ENCODE measurements at places on chromosomes 12 and 14.

DNA sequence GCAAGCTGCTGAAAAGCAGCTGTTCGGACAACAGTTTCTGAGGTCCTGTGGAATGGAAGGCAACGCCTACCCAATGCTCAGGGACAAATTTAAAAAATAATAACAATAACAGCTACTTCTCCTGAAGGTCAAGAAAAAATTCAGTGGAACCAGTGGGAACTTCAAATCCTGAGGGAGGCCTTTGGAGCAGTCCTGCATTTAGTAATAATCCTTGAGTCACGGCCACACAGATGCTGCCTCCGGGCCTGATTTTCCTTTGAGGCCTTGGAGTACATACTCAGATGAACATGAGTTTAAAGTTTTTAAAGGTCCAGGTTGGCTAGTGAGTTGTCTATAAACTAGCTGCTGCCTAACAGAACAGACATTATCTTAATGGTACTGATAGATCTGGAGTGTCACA, 268.0 kb downstream of the MSRB3 start:
- H3K36me3 ChIP-seq, result peaks cover 1% of the 10 kb centered on the region
- H3K4me3 ChIP-seq, result no peak overlapping the region
- DNase-seq, result no peak
- no peaks in the 10 kb centered on the region for H3K27me3 ChIP-seq
- no peaks in the 10 kb centered on the region for H3K4me1 ChIP-seq

GRCh38 chr12:3777206-3777809, 24.4 kb upstream of the CRACR2A start:
- H3K27ac ChIP-seq, result no peak overlapping the region
- no peaks in the 10 kb centered on the region for H3K4me1 ChIP-seq
- no peak overlapping the region for H3K4me3 ChIP-seq
- H3K36me3 ChIP-seq, result no peaks in the 10 kb centered on the region
- H3K27me3 ChIP-seq, result no peaks in the 10 kb centered on the region

DNA sequence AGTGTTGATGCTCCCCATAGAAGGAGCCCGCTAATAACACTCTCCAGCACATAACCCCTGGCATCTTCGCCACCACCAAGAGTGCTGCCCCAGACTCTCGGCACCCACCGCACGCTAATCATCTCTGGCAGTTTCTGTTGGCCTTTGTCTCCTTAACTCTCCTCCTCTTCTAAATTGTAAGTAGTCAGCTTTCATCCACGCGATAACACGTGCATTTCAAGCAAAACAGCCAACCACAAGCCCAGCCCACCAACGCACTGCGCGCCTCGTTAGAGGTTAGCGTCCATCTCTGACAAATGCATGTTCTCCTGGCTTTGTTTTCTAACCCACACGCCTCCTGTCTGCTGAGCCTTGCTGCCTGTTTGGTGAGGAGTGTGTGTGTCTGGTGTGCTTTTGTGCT, 61.1 kb upstream of the RIN3 start:
- H3K4me3 ChIP-seq, result no peak overlapping the region
- no peaks in the 10 kb centered on the region for H3K27me3 ChIP-seq

GRCh38 chr12:10368206-10369171, 21.4 kb downstream of the KLRK1 start:
- no peak for DNase-seq
- peaks cover 68% of the 10 kb centered on the region for H3K4me1 ChIP-seq
- H3K36me3 ChIP-seq, result peaks cover 55% of the 10 kb centered on the region
- H3K4me3 ChIP-seq, result peak overlapping the region; percentile 57
- peak overlapping the region; percentile 96 for H3K27ac ChIP-seq

DNA sequence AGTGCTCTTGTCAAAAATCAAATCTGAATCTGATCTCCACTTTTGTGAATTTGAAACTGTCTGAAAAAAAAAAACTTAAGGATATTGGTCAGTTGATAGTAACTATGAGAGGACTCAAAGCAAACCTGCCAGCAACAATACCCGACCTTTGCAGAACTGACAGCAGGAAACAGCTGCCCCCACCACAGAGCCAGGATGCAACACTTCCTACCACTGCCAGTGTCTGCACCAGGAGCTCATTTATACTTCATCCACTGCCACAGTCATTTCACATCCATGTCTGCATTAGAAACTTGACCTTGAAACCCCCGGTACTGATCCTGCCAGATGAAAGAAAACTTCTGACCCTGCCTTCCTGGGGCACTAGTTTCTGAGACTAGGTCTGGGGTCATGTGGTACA, 27.4 kb upstream of the RXYLT1 start:
- H3K4me3 ChIP-seq, result no peak overlapping the region
- no peaks in the 10 kb centered on the region for H3K36me3 ChIP-seq
- H3K27me3 ChIP-seq, result peaks cover 41% of the 10 kb centered on the region
- DNase-seq, result no peak
- H3K27ac ChIP-seq, result no peak overlapping the region

GRCh38 chr14:22200977-22201605, 387.9 kb downstream of the DAD1 start:
- DNase-seq, result no peak
- H3K4me1 ChIP-seq, result no peaks in the 10 kb centered on the region
- H3K27ac ChIP-seq, result no peak overlapping the region
- no peaks in the 10 kb centered on the region for H3K36me3 ChIP-seq

DNA sequence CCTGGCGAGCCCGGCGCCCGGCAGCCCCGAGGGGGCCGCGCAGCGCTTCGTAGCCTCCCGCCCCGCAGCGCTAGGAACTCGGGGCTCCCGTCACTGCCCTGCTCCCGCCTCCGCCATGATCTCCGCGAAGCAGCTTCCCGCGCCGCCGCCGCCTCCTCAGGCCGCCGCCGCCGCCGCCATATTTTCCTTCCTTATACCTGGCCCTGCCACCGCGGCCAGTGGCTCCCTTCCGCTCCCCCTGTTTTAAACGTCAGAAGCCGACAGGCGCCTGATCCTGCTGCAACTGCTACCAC, 286 bp downstream of the PPP4R3A start:
- H3K27me3 ChIP-seq, result no peaks in the 10 kb centered on the region
- H3K4me1 ChIP-seq, result peaks cover 32% of the 10 kb centered on the region
- peak overlapping the region; percentile 100 for H3K27ac ChIP-seq
- DNase-seq, result no peak
- H3K4me3 ChIP-seq, result peak overlapping the region; percentile 99

DNA sequence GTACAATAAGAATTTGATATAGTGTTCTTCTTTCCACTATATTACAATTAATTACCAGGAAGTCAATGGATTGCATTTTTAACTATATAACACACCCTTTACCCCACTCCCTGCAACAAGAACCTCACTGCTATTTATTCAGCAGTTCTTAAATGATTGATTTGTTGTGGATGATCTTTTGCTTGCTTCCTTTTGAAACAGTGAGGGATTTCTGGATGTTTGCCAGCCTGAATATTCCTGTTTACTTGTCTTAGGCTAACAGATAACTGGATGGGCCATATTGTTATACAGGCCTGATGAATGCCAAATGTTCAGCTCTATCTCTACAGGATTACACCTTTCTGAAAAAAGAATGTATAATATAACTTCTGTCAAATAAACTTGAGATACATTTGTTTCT, 497.6 kb downstream of the APAF1 start:
- no peak for DNase-seq
- no peak overlapping the region for H3K4me3 ChIP-seq
- no peaks in the 10 kb centered on the region for H3K27me3 ChIP-seq
- peaks cover 2% of the 10 kb centered on the region for H3K36me3 ChIP-seq
- H3K4me1 ChIP-seq, result no peaks in the 10 kb centered on the region

DNA sequence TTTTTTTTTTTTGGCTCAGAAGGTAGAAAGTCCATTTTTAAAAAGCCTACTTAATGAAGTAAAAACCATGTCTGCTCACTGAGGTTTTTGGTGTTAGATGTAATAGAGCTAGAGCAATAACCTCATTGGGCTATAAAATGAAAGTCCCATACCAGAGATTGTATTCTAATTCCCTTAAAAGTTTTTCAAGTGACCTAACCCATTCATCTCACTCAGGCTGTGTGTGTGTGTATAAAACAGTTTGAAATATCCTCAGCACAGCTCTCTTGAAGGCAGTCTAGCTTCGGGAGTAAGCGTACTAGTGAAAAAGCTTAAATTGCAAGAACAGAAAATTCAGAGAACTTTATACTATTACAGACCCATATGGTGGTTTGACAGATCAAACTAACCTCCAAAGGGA, 313.8 kb downstream of the CEP128 start:
- H3K27me3 ChIP-seq, result no peaks in the 10 kb centered on the region
- no peak overlapping the region for H3K4me3 ChIP-seq
- no peak for DNase-seq
- H3K4me1 ChIP-seq, result no peaks in the 10 kb centered on the region

GRCh38 chr14:45492876-45493275, 239.9 kb upstream of the MIS18BP1 start:
- H3K4me3 ChIP-seq, result no peak overlapping the region
- no peak overlapping the region for H3K27ac ChIP-seq
- H3K27me3 ChIP-seq, result no peaks in the 10 kb centered on the region
- DNase-seq, result no peak
- no peaks in the 10 kb centered on the region for H3K36me3 ChIP-seq
- H3K4me1 ChIP-seq, result no peaks in the 10 kb centered on the region

GRCh38 chr12:95548056-95548538, 3.2 kb downstream of the USP44 start:
- DNase-seq, result no peak
- peaks cover 2% of the 10 kb centered on the region for H3K36me3 ChIP-seq
- peaks cover 12% of the 10 kb centered on the region for H3K4me1 ChIP-seq
- peak overlapping the region; percentile 77 for H3K4me3 ChIP-seq
- peaks cover 56% of the 10 kb centered on the region for H3K27me3 ChIP-seq

DNA sequence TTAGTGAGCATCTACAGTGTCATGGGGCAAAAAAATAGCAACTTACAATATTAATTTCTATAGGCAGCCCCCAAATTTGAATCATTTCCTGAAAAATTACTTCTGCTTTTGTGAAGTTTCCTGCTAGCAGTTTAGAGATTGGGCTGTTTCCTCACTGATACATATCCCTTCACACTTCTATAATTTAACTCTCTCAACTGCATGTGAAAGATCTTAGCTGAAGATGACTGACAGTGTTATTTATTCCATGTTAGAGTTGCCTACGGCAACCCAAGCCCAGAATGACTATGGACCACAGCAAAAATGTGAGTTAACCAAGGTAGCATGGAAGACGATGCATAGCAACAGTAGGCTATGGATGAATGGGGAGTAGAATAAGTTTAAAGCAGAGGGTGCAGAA, at the start of gene KLRG1:
KLRG1 (plus strand) TSS at position 134 of the 400 bp plus-strand sequence; CDS start at position 224, 90 bp downstream.
- no peaks in the 10 kb centered on the region for H3K27me3 ChIP-seq
- peak; percentile 24 for DNase-seq
- peak within 1 kb of the TSS; percentile 87 for H3K27ac ChIP-seq
- peak within 1 kb of the TSS; percentile 88 for H3K4me3 ChIP-seq

DNA sequence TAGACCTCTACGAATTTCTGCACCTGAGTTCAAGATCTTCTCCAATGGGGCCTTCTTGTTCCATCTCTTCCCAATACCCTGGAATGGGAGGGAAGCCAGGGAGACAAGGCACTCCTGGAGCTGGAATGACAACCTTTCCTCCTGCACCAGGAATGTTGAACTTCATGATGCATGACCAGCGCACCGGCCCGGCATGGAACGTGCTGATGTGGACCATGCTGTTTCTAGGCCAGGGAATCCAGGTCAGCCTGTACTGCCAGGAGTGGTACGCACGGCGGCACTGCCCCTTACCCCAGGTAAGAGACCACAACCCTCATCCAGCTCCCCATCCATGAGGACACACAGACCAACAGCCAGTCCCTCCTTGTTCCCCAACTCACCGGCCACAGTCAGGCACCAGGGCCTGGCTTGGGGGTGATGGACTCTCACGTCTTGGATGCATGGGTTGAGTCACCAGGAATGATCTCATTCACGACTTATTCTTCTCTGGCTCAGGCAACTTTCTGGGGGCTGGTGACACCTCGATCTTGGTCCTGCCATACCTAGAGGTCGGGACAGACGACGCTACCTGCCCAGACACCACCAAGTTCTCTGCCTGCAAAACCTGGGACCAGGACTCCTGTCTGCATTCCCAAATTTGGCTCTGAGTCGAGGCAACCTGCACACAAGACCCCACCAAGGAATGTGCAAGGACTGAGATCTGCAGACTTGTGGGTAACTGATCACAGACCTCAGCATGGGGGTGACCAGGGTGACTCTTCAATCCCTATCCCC, 20.5 kb downstream of the SOAT2 start:
- no peaks in the 10 kb centered on the region for H3K4me1 ChIP-seq
- no peak overlapping the region for H3K27ac ChIP-seq

DNA sequence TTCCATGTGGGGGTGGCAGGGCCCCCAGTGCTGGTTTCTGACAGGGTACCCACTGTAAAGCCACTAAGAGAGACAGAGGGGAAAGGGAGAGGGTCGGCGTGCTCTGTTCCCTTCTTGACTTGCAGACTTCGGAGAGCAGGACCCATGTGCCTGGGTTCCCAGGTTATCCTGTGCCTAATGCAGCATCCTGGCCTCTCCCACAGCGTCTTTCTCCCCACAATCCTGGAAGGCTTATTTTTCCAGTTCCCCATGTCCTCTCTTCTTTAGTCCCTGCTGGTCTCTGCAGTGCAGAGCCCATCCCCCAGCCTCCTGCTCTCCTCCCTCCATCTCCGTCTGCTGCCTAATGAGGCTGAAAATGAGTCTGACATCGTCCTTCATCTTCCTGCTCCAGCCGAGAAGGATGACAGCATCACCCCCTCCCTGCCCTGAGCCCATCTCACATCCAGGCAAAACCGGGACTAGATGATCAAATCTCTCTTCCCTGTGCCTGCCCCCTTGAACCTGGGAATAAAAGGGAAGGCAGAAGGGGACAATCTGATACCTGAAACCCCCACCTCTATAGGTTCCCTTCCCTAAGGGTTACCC, 15.1 kb downstream of the CALCOCO1 start:
- H3K4me1 ChIP-seq, result no peaks in the 10 kb centered on the region
- no peak overlapping the region for H3K4me3 ChIP-seq
- H3K36me3 ChIP-seq, result peaks cover 20% of the 10 kb centered on the region
- peak overlapping the region; percentile 44 for H3K27ac ChIP-seq

DNA sequence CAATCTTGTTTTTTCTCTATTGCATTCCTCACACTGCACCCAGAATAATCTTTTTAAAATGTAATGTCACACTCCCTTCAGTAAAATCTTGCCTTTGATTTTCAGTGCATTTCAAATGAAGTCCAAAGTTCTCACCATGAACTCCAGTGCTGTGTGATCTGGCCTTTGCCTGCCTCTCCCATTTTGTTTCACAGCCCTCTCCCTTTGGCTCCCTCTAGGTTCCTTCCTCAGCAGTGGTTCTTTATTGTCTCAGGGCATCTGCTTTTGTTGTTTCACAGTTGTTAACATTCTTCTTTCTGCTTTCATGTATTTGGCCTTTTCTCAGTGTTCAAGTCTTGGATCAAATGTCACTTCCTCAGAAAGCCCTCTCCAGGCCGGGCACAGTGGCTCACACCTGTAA, 84.5 kb upstream of the AMN1 start:
- no peak overlapping the region for H3K27ac ChIP-seq
- peaks cover 18% of the 10 kb centered on the region for H3K4me1 ChIP-seq
- no peaks in the 10 kb centered on the region for H3K27me3 ChIP-seq
- no peak overlapping the region for H3K4me3 ChIP-seq
- H3K36me3 ChIP-seq, result no peaks in the 10 kb centered on the region
- no peak for DNase-seq

GRCh38 chr12:93634416-93634815, 42.8 kb upstream of the CRADD start:
- peaks cover 40% of the 10 kb centered on the region for H3K27me3 ChIP-seq
- H3K4me1 ChIP-seq, result no peaks in the 10 kb centered on the region
- no peak overlapping the region for H3K27ac ChIP-seq
- H3K36me3 ChIP-seq, result no peaks in the 10 kb centered on the region
- no peak for DNase-seq

- H3K27ac ChIP-seq, result no peak overlapping the region
- H3K4me3 ChIP-seq, result no peak overlapping the region
- H3K36me3 ChIP-seq, result no peaks in the 10 kb centered on the region
- H3K4me1 ChIP-seq, result no peaks in the 10 kb centered on the region
Measured at GRCh38 chr14:95250140-95250769, 69.5 kb downstream of the CLMN start.

GRCh38 chr12:27747111-27747820, 32.8 kb upstream of the KLHL42 start:
- H3K27ac ChIP-seq, result no peak overlapping the region
- H3K4me1 ChIP-seq, result peaks cover 6% of the 10 kb centered on the region
- H3K27me3 ChIP-seq, result no peaks in the 10 kb centered on the region
- H3K36me3 ChIP-seq, result peaks cover 19% of the 10 kb centered on the region
- H3K4me3 ChIP-seq, result no peak overlapping the region

Data from central memory CD8-positive, alpha-beta T cell (primary cell).